ENCODE measurements at places on chromosomes 12 and 14.

- H3K27me3 ChIP-seq = no peaks in the 10 kb centered on the region
- H3K36me3 ChIP-seq = 0 out of 2 replicates have a peak, but pooled peaks cover 2% of the 10 kb centered on the region
- H3K27ac ChIP-seq = no peak overlapping the region
- H3K4me3 ChIP-seq = no peak overlapping the region
Observed at GRCh38 chr12:99619389-99620158, 28.0 kb upstream of the GARIN6 start.

DNA sequence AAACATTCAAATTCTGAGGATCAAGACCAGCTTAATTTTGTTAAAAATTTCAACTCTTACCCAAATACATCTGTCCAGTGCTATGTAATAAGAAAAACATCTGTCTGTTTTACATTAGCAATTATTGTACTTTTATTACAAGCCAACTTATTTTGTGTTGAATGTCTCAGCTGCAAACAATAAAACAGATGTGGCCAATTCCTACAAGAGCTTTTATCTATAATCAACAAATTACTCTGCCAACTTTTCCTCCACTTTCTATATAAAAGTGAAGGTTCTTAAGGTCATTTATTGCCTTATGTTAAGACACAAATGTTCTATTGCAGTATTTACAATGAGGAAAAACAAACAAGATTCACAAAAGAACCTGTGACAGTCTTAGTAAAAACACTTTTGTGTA is 72.7 kb downstream of the NOVA1 start:
- H3K27ac ChIP-seq = no peak overlapping the region
- H3K36me3 ChIP-seq = no peaks in the 10 kb centered on the region
- no peak overlapping the region for H3K4me3 ChIP-seq
- peaks cover 22% of the 10 kb centered on the region for H3K4me1 ChIP-seq

- no peaks in the 10 kb centered on the region for H3K27me3 ChIP-seq
- no peak overlapping the region for H3K4me3 ChIP-seq
- H3K27ac ChIP-seq = no peak overlapping the region
- no peak for DNase-seq
Observed at GRCh38 chr12:118237052-118237665, 101.2 kb downstream of the PEBP1 start.

DNA sequence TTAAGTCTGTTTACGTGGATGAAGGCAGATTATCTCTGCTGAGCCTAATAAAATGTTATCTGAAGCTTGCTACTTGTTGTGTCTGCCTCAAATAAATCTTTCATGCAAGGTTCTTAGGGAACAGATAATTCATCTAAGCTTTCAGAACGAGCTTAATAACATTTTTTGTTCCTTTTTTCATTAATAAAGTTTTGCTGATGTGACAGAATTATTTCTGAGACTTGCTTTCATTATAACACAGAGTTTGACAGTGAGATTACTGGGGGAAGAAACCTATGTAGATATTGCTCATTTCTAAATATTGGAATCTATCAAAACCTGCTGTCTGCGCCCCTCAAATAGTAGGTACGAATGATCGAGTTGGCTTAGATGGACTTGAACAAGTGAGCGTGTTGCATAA is 948.7 kb upstream of the SEL1L start:
- no peak for DNase-seq
- H3K4me3 ChIP-seq = no peak overlapping the region
- no peaks in the 10 kb centered on the region for H3K27me3 ChIP-seq
- H3K4me1 ChIP-seq = no peaks in the 10 kb centered on the region
- no peaks in the 10 kb centered on the region for H3K36me3 ChIP-seq

DNA sequence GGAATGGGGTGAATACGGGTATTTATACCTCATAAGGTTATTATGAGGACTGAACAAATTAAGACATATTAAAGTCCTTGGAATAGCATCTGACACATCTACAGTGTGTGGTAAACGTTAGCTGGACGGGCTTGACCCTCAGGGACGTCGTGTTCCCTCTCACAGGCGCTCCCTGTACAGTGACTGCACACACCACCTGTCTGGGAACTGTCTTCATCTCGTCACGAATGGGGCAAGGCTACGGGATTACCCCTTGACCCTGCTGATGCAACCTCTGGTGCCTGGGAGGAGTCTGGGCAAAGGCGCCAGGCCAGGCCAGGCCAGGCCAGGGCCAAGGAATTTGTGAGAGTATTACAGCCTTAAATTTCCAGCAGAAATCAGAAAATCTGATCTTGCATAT is 191.1 kb downstream of the CALM1 start:
- H3K27ac ChIP-seq = no peak overlapping the region
- no peak for DNase-seq
- H3K27me3 ChIP-seq = no peaks in the 10 kb centered on the region
- H3K36me3 ChIP-seq = no peaks in the 10 kb centered on the region
- H3K4me1 ChIP-seq = no peaks in the 10 kb centered on the region

DNA sequence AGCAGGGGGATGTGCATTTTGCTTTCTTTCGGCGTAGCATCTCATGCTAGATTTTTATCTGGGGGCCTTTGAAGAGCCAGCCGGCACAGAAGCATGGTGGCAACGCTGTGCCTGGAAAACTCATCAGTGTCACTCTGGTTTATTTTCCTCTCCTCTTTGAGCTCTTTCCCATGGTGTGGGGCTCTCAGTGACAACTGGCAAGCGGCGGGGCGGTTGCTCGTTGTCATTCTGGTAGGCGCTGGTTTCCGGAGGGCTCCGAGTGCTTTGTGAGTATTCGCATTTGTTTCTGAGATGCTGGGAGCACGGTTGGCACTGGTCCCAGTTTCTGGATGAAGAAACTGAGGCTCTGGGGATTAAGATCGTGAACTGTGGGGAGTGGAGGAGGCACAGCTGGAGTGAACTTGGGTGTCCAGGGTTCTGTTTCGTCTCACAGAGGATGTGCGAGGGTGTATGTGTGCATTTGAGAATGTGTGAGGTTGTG is 23.3 kb downstream of the TPCN1 start:
- H3K36me3 ChIP-seq = peaks cover 20% of the 10 kb centered on the region
- H3K4me1 ChIP-seq = peaks cover 67% of the 10 kb centered on the region
- H3K4me3 ChIP-seq = peak overlapping the region; percentile 47
- DNase-seq = no peak

GRCh38 chr14:76015668-76016067 is 30.1 kb downstream of the IFT43 start:
- H3K4me1 ChIP-seq = peaks cover 22% of the 10 kb centered on the region
- H3K27me3 ChIP-seq = no peaks in the 10 kb centered on the region
- DNase-seq = no peak
- no peak overlapping the region for H3K4me3 ChIP-seq

- peaks cover 30% of the 10 kb centered on the region for H3K36me3 ChIP-seq
- H3K4me3 ChIP-seq = no peak overlapping the region
- no peak for DNase-seq
- H3K4me1 ChIP-seq = peaks cover 57% of the 10 kb centered on the region
- H3K27me3 ChIP-seq = no peaks in the 10 kb centered on the region
Observed at GRCh38 chr12:4723226-4723625, 3.0 kb downstream of the GALNT8 start.

GRCh38 chr12:109020796-109021380 is at the start of gene SVOP:
Gene SVOP (minus strand): TSS chr12:109021068. CDS start chr12:109020868, 200 bp downstream.
- no peaks in the 10 kb centered on the region for H3K36me3 ChIP-seq
- peaks cover 3% of the 10 kb centered on the region for H3K4me1 ChIP-seq
- peak within 1 kb of the TSS; percentile 52 for H3K4me3 ChIP-seq
- no peak within 1 kb of the TSS for H3K27ac ChIP-seq
- DNase-seq = peak; percentile 96

DNA sequence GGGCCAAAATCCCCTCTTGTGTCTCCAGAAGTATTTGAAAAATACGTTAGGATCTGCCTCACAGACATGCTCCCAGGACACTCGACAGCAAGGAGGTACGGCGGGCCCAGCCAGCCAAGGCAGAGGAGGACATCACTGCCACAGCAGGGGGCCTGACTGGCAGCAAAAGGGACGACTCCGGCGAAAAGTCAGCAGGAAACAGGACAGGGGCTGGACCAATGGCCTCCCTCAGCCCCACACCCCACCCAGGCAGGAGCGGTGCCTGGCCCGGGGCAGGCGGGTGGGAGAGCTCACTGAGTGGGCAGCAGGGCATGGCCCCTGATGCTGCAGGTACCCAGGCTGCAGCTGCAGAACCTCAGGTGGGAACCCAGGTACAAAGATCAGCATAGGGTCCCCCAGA is 17.8 kb downstream of the BRF1 start:
- peak; percentile 63 for DNase-seq
- no peak overlapping the region for H3K4me3 ChIP-seq
- H3K27ac ChIP-seq = no peak overlapping the region

DNA sequence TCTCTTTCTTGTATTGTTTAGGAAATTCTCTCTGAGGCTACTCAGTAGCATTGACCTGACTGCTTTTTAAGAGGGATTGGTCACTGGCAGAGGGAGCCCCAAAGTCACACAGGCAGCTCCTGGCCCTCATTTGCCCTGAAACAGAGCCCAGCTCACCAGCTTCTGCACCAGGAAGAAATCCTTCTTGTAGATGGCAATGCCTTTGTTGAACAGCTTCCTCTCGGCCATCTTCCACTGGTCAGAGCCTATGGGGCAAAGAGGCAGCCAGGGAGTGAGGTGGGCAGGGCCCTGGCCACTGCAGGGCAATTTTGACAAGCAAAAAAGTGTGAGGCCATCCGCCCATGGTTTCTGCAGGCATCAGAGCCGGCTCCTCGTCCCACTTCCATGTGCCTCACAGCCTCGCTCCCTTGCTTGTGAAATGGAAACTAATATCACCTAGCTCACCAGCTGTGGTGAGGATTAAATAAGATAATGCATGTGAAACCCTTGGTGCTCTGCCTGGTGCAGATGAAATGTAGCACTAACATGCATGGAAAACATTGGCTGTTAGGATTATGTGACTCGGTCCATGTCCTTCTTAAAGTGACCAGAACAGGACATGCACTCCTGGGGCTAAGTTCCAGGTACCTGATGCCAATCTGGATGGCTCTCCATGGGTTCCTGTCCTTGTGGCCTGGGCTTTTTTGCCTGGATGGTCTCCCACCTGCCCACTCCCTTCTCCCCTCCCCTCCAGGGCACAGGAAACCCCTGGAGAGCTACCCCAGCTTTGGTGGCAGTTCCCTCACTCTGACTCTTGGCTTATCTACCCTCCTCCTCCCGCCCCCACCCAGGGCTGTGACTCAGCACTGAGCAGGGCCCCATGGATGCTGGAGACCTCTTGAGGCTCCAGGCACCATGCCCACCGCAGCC is 11.2 kb upstream of the PNMA1 start:
- no peak for DNase-seq
- H3K4me3 ChIP-seq = no peak overlapping the region
- no peaks in the 10 kb centered on the region for H3K27me3 ChIP-seq
- H3K4me1 ChIP-seq = peaks cover 44% of the 10 kb centered on the region
- H3K36me3 ChIP-seq = peaks cover 14% of the 10 kb centered on the region

DNA sequence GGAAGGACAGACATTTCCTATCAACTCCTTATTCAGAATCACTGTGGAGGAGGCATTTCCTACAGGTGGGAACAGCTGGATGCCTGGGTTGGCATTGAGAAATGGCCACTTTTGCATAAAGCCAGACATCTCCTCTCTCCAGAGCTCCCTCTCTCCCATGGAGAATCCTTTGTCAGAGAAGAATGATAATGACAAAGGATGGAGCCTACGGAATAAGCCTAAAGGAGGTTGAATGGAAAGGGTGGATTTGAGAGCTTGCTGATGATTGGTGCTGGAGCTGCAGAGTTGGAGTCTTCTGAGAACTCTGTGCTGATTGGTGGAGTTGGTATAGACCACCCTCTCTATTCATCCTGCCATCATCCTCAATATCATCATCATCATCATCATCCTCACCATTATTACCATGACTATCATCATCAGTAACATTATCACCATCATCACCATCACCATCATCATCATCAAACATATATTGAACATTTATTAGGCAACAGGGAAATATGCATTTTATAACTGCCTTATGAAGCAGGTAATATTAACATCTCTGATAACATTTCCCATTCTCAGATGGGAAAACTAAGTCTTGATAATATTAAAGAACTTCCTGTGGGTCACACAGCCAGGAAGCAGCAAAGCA is 89.2 kb upstream of the HSPB8 start:
- peak overlapping the region; percentile 93 for H3K27ac ChIP-seq
- no peaks in the 10 kb centered on the region for H3K36me3 ChIP-seq
- H3K4me1 ChIP-seq = peaks cover 59% of the 10 kb centered on the region

- no peaks in the 10 kb centered on the region for H3K36me3 ChIP-seq
- no peak overlapping the region for H3K27ac ChIP-seq
- H3K27me3 ChIP-seq = no peaks in the 10 kb centered on the region
Observed at GRCh38 chr12:82595941-82596340, 90.8 kb upstream of the TMTC2 start.

DNA sequence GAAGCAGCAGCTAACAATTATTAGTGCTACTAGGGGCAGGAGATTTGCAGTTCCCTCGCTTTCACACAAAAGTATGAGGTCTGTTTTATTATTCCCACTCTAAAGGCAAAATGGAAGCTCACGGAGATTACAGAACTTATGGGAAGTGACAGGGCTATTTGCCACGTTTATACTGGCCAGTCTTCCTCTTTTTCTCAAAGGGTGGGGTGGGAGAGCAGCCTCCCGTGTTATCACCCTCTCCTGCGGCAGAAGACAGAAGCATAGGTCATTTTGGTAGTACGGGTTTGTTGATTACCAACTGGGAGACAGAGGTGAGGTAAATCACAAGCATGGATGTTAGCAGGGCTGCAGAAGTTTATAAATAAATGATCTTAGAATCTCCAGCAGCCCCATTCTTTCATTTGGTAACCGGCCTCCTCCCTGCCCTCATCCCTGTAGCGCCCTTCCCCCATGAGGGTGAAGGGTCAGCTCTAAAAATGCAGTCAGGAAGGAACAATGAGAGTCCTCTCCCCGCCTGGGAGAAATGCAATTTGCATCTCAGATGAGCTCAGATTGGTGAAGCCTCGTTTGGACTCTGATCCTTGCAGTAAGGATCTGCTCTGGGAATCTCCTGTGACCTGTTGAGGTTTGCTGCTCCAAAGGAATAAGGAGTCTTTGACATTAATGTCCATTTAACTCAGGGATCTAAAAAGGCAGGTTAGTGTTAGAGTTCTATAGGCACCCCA is 44.7 kb upstream of the SINHCAF start:
- H3K27ac ChIP-seq = peak overlapping the region; percentile 100
- no peaks in the 10 kb centered on the region for H3K27me3 ChIP-seq
- no peaks in the 10 kb centered on the region for H3K36me3 ChIP-seq
- peak; percentile 72 for DNase-seq

GRCh38 chr12:97813301-97813700 is 350.7 kb downstream of the RMST start:
- no peak overlapping the region for H3K27ac ChIP-seq
- H3K27me3 ChIP-seq = no peaks in the 10 kb centered on the region
- peaks cover 11% of the 10 kb centered on the region for H3K4me1 ChIP-seq
- no peak overlapping the region for H3K4me3 ChIP-seq

- H3K27me3 ChIP-seq = peaks cover 8% of the 10 kb centered on the region
- DNase-seq = no peak
- no peak overlapping the region for H3K4me3 ChIP-seq
Observed at GRCh38 chr14:37230551-37231194, 32.9 kb downstream of the MIPOL1 start.

DNA sequence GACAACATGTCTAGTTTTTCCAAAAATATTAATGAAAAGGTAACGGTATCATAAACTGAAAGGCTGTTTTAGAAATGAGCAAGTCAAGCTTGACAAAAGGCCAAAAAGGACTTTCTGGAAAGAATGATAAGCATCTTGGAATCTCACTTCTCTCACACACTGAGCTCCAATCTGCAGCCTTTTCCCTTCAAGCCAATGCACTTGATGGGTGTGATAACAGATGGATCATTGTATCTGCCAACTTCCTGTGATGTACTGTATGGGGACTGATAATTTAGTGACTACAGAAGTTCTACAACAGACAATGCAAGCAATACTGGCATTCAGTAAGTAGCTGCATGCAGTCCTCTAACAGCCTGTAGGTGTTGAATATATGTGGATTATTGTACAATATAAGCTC is 147.1 kb downstream of the MED13L start:
- no peak for DNase-seq
- H3K4me3 ChIP-seq = no peak overlapping the region
- H3K36me3 ChIP-seq = no peaks in the 10 kb centered on the region
- no peaks in the 10 kb centered on the region for H3K27me3 ChIP-seq
- 0 out of 2 replicates have a peak overlapping the region, but pooled peaks have one; percentile 47 for H3K27ac ChIP-seq

All from WTC11 (cell line).